Stimulated activated CD4-positive, alpha-beta T cell treated with anti-CD3 and anti-CD28 coated beads, TNF-alpha, amount 100 ng/mL, for 24 hours (primary cell): ENCODE measurements at places on chromosomes 6 and 20.
A peak's percentile ranks its signal among the peaks of the same experiment; 100 is the strongest.

DNA sequence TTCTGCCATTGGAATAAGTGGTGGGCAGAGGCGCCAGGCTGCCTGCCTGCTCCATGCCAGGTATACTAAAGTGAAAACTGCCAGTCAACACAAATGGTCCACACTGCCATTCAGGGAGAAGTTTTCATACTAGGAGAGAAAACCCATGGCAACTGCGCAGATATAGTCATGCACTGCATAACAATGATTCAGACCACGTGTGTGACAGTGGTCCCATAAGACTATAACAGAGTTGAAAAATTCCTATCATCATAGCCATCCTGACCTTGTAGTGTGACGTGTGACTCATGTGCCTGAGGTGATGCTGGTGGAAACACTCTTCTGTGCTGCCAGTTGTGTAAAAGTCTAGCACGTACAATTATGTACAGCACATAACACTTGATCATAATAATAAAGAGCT, 25.1 kb downstream of the ZC3H12D start:
- DNase-seq = no peak

GRCh38 chr6:100153636-100154275, 159.7 kb upstream of the MCHR2 start:
- no peak for DNase-seq

DNA sequence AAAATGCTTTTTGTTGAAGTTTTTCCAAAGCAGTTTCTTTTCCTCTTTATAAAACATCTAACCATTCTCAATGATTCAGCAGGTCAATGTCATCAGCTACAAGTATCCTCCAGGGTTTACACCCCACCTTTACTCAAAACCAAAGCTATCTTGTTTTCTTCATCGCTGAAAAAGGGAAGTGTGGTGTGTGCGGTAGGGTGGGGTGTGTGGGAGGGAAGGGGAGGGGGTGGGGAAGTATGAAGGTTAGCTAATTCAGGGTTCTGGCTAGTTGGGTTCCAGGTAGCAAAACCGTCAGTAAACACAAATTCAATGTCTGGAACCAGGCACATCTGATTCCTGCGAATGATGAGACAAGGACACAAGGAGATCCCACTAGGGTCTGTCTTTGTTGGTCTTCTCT, 189.6 kb downstream of the GJA10 start:
- DNase-seq = no peak

DNA sequence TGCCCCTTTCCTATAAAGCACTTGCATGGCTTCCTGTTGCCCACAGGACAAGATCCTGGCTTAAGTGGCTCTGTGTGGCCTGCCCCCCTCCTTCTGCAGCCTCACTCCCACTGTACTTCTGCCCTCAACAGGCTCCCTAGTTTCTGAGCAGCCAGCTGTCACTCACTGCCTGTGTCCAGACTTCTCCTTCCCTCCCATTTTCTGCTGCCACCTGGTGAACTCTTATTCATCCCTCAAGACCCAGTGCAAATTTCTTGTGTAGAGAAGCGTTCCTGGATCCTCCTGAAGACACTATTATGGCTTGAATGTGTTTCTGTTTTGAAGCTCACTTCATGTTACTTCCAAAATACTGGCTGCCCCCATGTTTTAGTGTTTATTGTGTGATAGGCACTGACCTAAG, 26.5 kb downstream of the SNPH start:
- DNase-seq = no peak

GRCh38 chr6:105102186-105102585, 77.6 kb downstream of the POPDC3 start:
- no peak for DNase-seq

DNA sequence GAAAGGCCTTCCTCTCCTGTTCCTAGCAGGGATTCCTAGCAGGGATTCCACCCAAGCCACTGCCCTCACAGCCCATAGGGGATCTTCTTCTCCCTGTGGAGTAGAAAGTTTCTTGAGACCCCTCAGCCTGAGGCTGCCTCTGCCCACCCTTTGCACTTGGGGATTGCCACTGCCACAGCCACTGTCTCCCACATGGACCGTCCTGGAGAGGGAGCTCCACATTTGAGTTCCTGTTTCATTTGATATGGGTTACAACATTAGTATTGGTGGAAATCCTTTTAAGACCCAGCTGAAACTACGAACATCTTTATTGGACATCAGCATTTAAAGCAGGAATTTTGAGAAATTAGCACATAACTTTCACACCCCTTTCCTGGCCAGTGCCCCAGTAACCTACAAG, 25.6 kb downstream of the HLA-G start:
- no peak for DNase-seq

GRCh38 chr6:155171747-155172449, 91.9 kb upstream of the CLDN20 start:
- DNase-seq = no peak

- no peak for DNase-seq
Observed at GRCh38 chr6:41466437-41466990, 79.7 kb upstream of the FOXP4 start.

DNA sequence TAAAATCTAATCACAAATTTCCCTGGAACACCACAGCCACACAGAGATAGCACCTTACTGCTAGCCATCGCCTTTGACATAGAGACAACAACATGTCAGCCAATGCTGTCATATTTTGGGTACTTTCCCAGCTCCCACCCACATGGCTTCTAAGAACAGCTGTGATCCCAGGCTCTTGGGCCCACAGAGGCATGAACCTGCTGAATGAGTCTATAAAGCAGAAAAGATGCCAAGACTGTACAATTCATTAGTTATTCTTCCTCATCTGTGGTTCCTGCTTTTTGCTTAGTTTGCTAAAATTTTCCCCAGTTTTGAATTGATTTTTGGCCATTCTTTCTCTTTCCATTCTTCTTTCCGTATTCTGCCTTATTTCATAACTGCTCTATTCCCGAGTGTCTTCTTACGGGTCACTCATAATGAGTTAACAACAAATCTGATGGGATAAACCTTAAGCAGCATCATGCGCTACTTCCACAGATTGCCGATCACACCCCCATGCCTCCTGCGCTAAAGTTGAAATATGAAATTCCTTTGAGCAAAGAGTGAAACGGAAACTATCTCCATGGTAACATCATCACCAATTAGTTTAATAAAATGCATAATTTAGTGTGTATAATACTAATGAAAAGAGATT, 327.3 kb upstream of the HSF2 start:
- DNase-seq = no peak

DNA sequence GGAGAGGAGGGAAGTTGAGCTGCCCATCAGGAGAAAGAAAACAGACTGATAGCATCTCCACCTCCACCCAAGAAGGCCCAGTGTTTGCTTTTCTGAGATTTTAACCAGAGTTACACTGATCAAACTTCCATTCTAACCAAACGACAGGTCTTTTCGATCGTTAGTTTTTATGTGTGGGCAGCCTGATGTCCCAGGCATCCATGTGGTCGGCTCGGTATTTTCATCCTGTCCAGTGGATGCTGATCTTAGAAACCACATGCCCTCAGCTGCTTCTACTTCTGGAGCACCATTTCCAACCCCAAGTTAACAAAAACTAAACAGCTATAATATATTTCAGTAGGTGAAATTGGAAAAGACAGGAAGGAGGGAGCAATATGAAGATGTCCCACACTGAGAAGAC, 536.8 kb upstream of the JAG1 start:
- DNase-seq = no peak

DNA sequence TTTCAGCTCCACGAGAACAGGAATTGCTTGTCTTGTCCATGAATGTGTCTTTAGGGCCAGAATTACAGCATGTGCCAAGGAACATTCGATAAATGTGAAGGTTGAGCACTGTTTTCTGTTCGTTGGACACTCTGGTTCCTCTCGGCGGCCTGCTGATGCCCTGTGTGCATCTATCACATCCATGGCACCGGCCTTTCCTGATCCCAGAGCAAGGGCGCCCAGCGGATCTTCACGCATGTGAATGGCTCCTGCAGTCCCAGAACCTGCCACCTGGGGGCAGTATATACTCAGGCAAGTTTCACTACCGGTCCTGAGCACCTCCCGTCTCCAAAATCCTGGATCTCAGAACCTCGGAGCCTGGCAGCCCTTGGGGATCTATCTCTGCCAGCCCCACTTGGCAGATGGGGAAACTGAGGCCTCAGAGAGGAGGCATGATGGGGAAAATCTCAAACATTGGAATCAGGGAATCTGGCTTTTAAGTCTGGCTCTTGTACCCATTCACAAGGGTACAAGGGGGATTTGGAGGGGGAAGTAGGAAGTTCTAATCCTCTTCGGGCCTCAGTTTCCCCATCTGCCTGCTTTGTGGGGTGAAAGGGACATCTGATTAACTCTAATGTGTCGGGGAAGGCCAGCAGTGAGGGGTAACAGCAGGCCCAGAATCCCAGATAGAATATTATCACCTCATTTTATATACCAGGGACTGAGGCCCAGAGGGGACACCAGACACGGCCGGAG, 4.3 kb upstream of the CEBPB start:
- peak; percentile 82 for DNase-seq

GRCh38 chr6:151807513-151808370, at the start of gene ESR1:
Gene ESR1 (plus strand): TSS chr6:151807682. CDS start chr6:151807913, 231 bp downstream.
- DNase-seq = peak; percentile 1

- no peak for DNase-seq
Observed at GRCh38 chr20:59751075-59751711, 146.9 kb downstream of the PHACTR3 start.

DNA sequence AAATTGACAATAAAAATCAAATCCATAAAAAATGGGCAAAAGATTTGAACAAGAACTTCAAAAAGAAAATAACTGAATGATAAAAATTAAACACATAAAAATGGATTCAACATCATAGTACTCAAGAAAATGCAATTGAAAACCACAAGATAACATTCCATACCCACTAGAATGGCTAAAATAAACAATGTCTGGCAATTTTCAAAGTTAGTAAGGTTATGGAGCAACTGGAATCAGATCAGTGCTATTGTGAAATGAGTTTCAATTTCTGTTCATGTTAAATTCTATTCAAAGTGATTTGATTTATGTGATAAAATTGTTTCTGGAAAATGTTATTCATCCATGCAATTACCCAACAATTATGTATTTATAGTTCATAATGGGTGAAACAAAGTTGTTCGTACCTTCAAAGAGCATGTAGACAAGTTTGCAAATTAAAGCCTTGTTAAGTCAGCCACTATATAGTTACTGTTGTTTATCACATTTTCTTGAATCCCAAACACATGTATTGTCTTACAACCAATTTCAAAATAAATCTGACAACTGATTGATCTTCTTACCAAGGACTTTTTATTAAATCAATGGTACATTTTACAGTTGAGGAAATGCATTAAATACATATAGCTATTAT, 151.5 kb upstream of the CENPW start:
- no peak for DNase-seq

- DNase-seq = no peak
Observed at GRCh38 chr6:14499841-14500240, 382.3 kb downstream of the CD83 start.

- no peak for DNase-seq
Observed at GRCh38 chr6:156978948-156979347, 201.8 kb downstream of the ARID1B start.

DNA sequence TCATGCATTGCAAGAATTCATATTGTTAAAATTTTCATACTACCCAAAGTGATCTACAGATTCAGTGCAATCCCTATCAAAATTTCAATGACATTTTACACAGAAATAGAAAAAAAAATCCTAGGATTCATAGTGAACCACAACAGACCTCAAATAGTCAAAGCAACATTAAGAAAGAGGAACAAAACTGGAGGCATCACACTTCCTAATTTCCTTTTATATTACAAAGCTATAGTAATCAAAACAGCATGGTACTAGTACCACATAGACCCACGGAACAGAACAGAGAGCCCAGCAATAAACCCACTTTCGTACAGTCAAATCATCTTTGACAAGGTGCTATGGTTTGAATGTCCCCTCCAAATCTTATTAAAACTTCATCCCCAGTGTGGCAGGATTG, 39.7 kb downstream of the NTSR1 start:
- no peak for DNase-seq

- DNase-seq = no peak
Observed at GRCh38 chr20:37755665-37756064, 61.8 kb downstream of the CTNNBL1 start.

DNA sequence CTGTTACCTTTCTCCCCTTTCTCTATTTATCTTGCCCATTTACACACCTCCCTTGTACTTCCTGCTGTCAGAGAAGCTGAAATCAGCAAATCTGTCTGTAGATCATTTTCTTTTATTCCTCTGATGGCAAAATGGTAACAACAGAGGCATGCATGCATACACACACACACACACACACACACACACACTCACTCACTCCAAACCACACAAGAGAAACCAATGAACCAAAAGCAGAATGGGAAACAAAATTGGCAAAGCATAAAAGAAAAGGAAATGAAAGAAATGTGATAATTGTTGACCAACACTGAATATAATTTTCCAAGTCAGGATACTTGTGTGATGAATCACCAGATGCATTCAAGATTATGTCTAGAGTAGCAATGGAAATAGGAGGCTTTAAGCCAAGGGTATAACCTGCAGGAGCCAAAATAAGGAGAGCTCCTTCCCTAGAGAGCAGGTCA, 172.4 kb downstream of the PLCB4 start:
- no peak for DNase-seq

DNA sequence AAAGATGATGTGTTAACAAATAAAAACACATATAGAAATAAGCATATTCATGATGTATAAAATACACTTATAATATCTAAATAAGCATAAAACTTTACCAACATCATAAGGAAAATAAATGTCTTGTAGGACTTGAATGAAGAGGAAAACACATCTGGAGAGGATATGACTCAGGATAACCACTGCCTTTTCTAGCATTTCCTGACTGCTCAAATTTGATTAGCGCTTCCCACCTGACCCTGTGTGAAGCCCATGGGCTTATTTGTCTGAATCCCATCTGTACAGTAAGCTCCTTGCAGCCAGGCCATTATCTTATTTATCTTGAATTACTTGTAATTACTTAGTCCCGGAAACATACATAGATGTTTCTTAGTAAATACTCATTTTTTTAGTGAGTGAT, 608.6 kb downstream of the COL12A1 start:
- DNase-seq = no peak

- no peak for DNase-seq
Observed at GRCh38 chr20:62069741-62070216, 4.1 kb upstream of the TAF4 start.

DNA sequence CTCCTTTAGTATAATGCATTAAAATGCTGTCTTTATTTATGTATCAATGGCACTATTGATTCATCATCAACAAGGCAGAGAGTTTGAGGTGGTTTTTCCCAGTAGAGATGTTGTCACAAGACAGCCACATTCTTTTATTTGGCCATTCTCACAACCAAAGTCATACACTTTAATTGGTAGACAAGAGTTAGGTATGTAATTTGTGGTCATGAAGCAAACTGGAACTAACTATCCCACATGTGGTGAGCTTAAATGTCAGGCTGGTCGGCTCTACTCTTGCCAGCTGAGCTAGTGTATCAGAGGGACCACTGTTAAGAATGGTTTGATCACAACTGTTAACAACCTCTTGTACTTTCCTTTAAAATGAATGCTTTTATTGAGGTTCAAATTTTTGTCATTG, 714.6 kb downstream of the CD109 start:
- no peak for DNase-seq
